ENCODE measurements at places on chromosomes 7 and 10.

- ATAC-seq = no peak
Observed at GRCh38 chr7:73774923-73775322, 4.9 kb upstream of the CLDN3 start.

DNA sequence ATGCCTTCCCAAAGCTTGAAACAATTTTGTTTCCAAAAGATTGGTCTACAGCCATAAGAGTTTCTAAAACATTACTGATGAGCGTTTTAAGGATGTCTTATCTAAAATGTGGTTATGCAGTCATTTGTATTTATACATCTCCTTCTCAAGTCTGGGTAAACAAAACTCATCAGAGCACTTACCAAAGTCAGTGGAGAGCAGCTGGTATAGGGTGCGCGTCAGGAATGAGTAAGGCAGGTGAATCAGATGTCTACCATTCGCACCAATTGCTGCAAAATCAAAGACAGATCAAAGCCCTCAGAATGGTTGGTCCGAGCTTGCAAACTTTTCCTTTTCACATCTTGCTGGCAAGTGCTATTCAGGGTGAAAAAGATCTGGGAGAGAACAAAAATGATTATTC, 65.6 kb upstream of the FAM171A1 start:
- ATAC-seq = no peak

DNA sequence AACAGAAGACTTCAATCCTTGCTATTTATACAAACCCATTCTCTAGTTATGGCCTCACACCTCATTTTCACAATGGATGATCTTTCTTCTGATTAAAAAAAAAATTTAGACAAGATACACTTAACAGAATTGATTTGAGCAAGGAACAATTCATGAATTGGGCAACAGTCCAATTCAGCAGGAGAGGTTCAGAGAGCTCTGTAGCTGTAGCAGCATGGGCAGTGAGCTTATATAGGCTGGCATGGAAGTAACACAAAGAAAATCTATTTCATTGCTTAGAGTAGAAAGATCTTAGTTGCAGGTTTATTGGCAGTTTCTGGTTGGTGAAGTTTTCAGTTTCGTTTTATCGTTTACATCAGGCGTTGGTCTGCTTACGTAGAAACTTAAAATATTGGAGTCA, 23.0 kb upstream of the LRGUK start:
- ATAC-seq = no peak

- no peak for ATAC-seq
Observed at GRCh38 chr10:5782174-5782573, 31.1 kb downstream of the GDI2 start.

DNA sequence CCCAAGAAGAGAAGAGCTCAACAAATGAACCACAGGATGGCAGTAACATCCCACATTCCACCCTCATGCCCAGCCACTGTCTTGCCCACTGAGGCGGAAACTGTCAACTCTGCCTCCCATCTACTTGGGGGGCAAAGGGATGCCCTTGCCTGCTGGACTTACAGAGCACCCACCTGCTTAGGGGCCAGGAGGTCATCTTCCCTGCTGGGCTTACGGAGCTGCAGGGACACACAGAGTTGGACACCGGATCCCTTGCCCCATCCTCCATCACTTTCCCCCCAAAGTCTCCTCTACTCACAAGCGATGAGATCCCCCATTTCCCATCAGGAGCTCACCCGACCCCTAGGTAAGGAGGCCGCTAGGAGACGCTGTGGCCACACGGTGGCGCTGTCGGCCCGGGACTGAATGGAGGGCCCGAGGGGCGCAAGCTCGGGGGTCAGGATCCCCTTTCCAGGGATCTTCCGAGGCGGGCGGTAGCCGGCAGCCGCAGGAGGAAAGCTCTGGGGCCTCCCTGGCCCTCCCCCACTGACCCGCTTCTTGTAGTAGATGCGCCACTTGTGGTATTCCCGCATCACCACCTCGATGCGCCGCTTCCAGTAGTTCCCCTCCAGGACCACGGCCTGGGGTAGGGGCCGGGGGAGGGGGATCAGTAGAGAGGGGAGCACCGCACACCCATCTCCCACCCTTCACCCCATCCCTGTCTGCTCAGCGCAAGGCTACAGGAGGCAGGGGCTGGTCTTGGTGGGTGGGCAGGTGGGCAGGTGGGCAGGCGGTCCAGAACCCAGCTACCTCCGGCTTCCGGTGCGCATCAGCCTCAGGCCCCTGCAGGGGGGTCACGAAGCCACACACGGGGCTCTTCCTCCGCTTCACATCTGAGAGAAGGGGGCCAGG, 17.3 kb downstream of the MLXIPL start:
- peak; percentile 88 for ATAC-seq

- ATAC-seq = no peak
Observed at GRCh38 chr10:650886-651615, 38.4 kb downstream of the DIP2C start.

GRCh38 chr10:27447540-27447939, 56.6 kb upstream of the RAB18 start:
- ATAC-seq = no peak

DNA sequence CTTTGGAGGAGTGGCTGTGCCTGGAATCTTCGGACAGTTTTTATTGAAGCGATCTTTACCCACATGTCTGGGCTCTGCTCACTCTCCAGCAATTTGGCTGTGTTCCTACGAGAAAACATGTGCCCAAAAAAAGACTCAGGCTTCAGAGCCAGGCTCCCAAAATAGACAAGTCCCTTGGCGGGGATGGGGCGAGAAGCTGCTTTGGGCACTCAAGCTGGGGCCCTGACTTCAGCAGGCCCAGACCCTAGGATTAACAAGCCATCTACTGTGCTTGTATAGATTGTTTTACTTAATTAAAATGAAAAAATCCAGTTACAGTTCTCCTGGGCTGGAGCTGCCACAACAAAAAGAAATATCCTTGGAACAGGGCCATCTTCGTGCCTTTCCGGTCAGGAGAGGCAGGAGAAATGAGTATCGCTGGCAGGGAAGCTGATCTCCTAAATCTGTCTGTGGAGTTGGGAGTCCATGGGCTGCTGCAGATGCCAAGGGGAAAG, 51.4 kb upstream of the PDCD4 start:
- ATAC-seq = no peak

- ATAC-seq = no peak
Observed at GRCh38 chr7:143460271-143460979, 17.2 kb downstream of the TAS2R60 start.

DNA sequence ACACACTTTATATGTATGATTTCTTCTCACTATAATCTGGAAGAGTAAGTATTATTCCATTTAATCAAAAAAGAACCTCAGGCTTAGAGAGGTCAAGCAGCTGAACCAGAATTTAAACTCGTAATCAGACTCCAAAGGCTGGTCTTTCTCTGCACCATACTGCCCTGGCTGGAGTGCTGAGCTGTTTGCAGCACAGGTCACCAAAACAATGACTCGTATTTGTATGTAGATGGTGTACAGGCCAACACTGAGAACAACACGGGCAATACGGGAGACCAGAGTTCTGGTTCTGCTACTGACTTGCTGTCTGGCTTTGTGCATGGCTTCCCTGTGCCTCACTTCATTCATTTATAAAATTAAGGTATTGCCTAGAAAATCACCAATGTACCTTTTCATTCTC, 57.9 kb downstream of the CDCA7L start:
- ATAC-seq = no peak

GRCh38 chr10:102744374-102745051, 765 bp downstream of the WBP1L start:
- ATAC-seq = peak; percentile 17

- ATAC-seq = no peak
Observed at GRCh38 chr7:56686276-56686859, 445.9 kb downstream of the ZNF479 start.

- ATAC-seq = no peak
Observed at GRCh38 chr7:69654849-69655707, 56.8 kb downstream of the AUTS2 start.

DNA sequence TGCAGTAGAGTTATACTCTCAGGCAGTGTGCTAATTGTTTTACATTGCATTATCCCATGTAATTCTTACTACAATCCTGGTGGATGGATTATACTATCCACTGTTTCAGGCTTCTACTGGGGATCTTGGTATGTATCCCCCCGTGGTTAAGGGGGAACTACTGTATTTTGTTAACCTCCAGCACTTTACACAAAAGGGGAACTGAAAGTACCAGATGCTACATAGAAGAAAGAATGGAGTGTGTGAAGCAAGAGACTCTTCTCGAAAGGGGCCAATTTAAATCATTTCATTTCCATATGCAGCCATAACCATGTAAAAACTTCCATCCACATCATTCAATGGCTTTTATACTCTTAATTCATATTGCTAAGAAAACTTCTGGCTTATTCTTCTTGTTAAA, 69.4 kb downstream of the C1GALT1 start:
- no peak for ATAC-seq

DNA sequence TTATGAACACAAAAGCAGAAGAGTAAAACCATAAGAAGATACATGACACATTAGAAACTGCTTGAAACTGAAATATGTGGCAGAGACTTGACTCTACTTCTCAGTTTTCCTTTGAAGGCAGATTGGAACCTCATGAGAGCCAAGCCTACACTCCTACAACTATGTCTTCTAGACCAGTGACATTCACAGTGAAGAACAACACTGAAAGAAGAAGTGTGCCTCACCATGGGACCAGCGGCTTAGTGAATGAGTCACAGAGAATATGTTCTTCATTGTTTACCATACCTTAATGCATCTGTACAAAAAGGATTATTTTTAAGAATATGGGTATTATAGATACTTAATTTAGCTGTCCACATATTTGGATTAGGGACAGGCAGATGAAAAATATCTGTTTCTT, 248.3 kb downstream of the CDC14C start:
- ATAC-seq = no peak

DNA sequence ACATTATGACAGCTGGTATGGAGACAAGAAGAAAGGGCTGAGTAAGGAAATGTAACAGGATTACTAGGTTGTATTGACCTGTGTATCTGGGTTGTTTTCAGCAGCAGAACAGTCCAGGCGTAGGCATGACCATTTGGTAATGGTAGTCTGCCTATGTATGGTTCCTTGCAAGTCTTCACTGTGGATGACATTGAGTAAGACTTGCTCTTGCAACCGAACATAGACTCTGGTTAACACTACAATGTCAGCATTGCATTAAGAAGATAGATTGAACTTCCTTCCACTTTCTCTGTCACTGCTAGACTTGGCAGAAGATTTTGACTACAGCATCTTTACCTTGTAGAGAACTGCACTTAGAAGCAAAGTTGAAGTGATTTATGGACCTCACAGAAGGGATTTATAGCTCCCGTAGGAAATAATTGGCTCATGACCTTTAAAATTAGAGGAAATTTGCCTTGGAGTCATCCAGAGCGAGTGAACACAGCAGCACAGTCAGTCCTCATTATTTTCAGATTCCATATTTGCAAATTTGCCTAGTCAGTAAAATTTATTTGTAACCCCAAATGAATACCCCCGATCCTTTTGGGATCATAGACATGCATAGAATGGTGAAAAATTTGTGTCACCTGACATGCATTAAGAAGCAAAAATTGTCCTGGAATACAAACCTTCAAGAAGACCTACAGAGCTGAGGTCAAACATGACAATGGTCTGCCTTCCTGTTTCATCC, 79.6 kb upstream of the STRIP2 start:
- no peak for ATAC-seq

GRCh38 chr10:13705526-13706174, 118.9 kb downstream of the PRPF18 start:
- ATAC-seq = no peak

DNA sequence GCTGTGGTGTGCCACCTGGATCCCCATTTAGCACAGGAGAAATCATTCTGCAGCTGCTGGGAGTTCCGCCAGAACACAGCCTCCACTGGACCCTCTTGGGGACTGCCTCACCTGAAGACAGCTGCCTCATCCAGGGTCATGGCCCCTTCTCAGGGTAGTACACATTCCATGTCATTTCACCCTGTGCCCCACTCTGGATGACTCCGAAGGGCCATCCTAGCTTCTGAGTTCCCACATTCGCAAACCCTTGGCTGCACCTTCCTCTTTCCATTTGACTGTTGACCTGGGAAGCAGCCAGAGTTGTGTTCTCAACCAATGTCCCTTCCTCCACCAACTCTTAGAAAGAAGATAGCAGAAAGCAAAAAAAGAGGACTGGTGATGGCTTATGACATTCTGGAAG, 125.6 kb upstream of the TBX20 start:
- ATAC-seq = no peak

- no peak for ATAC-seq
Observed at GRCh38 chr10:112347709-112348671, 25.9 kb upstream of the ACSL5 start.

- ATAC-seq = no peak
Observed at GRCh38 chr7:48213226-48213625, 42.0 kb downstream of the ABCA13 start.

GRCh38 chr7:958221-959200, 4.0 kb upstream of the ADAP1 start:
- ATAC-seq = no peak

DNA sequence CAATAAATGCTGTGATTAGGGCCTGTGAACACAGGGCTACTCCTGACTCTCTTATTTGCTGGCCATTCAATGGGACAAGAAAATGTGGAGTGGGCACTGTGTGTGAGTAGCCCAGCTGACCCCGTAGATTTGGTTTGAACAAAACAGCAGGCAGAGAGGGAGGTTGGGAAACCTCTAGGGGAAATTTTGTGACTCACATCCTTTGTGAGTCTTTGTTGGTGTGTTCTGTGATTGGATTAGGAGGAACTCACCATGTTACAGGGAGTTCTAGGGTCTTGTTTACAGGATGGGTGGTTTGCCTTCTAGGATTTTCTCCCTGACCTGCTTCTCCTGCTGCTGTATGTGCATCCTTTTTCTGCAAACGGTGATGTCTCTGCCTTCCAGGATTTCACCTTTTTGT, 128.3 kb upstream of the MKI67 start:
- ATAC-seq = no peak

DNA sequence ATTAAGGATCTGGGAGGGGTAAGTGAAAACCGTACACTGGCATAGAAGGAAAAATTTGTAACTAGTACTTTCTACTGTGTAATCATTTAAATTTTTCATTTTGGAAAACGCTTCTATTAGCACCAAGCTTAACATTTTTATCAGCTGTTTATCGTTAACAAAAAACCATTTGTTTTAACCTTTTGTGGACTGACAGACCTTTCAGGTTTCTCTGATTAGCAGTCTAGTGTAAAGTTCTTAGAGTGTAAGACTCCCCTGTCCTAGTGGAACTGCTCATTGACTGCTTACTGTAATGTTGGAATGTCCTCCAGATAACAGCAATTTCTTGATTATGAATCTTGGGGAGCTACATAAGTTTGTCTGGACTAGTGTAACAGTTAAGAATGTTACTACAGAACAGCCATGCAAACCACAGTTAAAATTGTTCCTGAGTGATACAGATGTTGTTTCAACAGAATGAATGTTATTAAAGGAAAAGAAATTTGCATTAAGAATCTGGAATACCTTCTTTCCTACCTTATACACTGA, 2.0 kb downstream of the DBF4 start:
- ATAC-seq = no peak

DNA sequence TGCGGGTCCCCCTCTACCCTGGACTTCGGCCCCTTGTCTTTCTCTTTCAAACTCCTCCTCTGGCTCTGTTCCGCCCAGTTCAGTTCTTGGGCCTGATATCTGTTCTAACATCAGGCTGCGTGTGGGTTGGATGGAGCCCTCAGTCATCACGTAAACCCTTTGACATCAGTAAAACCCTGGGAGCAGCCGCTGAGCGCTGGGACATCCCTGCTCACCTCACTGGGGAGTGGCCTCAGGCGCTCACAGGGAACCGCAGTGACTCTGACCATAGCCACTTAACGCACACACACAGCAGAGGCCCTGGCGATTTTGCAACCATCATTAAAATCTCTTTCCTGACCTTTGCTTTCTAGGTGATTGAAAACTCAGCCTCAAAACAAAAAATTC, 113.3 kb downstream of the CYTH3 start:
- no peak for ATAC-seq

Data from motor neuron (in vitro differentiated cells).